ENCODE measurements at places on chromosomes 6 and 20. TPM values are rescaled to one million over a fixed set of nuclear protein-coding genes. Genes with fewer than 3 reads are reported as not detected.

DNA sequence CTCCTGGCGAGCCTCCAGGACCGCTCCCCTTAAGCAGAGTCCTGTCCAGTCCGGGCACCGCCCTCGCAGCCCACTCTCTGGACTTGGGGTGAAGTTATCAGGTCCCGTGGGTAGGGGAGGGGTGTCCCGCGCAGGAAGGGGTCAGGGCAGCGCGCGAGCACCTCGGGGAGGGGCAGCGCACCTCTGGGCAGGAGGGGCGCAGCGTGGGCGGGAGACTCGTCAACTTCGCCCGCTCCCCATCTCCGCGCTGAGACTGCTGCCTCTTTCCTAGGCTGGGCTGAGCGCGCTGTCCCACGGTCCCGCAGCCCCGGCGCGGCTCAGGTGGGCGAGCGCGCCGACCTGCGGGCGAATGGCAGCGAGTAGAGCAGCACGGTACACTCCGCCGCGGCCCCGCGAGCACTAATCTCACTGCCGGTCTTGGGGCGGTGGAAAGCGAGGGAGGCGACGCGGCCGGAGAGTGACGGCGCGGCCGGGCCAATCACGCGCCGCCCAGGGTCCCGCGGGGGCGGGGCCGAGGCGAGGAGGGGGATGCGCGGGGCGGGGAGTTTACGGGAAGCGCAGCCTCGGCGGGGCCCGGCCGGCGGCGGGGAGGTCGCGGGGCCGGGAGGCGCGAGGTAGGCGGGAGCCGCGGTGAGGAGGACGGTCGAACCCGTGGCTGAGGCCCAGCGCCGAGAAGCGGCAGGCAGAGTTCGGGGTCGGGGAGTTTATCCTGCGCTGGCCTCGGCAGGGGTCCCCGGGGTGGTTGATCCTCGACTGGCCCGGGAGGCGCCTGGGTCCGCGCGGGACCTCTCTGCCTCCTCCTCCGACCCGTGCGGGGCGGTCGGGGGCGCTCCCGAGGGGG lies at the start of gene MAN1A1:
MAN1A1 (minus strand) TSS at position 401 of the 841 bp plus-strand sequence. CDS start 696 bp downstream, outside the sequence.
- DNase-seq = peak; percentile 78

DNA sequence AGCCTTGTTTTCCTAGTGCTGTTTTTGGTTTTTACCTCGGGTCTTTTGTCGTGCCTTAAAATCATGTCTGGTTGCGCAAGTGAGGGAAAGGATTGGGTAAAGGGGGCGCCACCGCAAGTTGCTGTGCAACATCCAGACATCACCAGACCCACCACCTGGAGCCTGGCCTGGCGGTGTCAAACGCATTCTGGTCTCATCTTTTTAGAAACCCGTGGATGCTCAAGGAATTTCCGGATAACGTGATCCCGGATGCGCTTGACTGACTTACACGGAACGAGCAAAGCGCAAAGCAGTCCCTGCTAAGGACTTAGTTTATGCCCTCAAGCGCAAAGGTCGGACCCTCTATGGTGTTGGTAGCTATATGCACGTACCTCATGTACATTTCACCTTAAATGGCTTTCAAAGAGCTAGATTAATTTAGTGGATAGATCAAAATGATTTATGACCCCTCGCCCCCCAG lies 105.2 kb downstream of the OR2B2 start:
- peak; percentile 55 for DNase-seq

- peak; percentile 68 for DNase-seq
These were observed 41.1 kb upstream of the PTGIS start for GRCh38 chr20:49608752-49609670.

- DNase-seq = no peak
These were observed 491.7 kb downstream of the DHX35 start for GRCh38 chr20:39453890-39454289.

RAMACL gene
- total RNA-seq = 5.3 TPM

GRCh38 chr6:158149641-158150040 lies 18.4 kb downstream of the SERAC1 start:
- DNase-seq = peak; percentile 69

GRCh38 chr6:79842376-79843040 lies 104.8 kb downstream of the ELOVL4 start:
- no peak for DNase-seq

- DNase-seq = no peak
These were observed 15.2 kb upstream of the ATXN1 start for GRCh38 chr6:16776394-16777017.

PTK6 gene
- 4.4 TPM for total RNA-seq

Data from MCF 10A (cell line).